ENCODE measurements at places on chromosomes 1 and 21. TPM values are rescaled to one million over a fixed set of nuclear protein-coding genes. Genes with fewer than 3 reads are reported as not detected.

- H3K27me3 ChIP-seq, result no peaks in the 10 kb centered on the region
- H3K4me3 ChIP-seq, result peak overlapping the region; percentile 96
- H3K27ac ChIP-seq, result peak overlapping the region; percentile 72
- H3K4me1 ChIP-seq, result peaks cover 32% of the 10 kb centered on the region
Measured at GRCh38 chr1:47436304-47436978, 1.4 kb upstream of the FOXD2 start.

- peaks cover 77% of the 10 kb centered on the region for H3K27me3 ChIP-seq
- H3K36me3 ChIP-seq, result peaks cover 9% of the 10 kb centered on the region
- no peak overlapping the region for H3K4me3 ChIP-seq
- no peak overlapping the region for H3K27ac ChIP-seq
Measured at GRCh38 chr21:33067457-33067856, 2.5 kb upstream of the OLIG1 start.

GRCh38 chr1:163538667-163539066 lies 216.9 kb downstream of the NUF2 start:
- no peak overlapping the region for H3K27ac ChIP-seq
- no peak for DNase-seq
- no peak overlapping the region for H3K4me3 ChIP-seq
- no peaks in the 10 kb centered on the region for H3K4me1 ChIP-seq

GRCh38 chr1:86289161-86289560 lies 107.0 kb downstream of the ODF2L start:
- H3K27me3 ChIP-seq, result no peaks in the 10 kb centered on the region
- no peaks in the 10 kb centered on the region for H3K36me3 ChIP-seq
- DNase-seq, result no peak
- no peaks in the 10 kb centered on the region for H3K4me1 ChIP-seq
- no peak overlapping the region for H3K27ac ChIP-seq

- H3K4me1 ChIP-seq, result peaks cover 18% of the 10 kb centered on the region
- peak within 1 kb of the TSS; percentile 68 for H3K4me3 ChIP-seq
- no peaks in the 10 kb centered on the region for H3K36me3 ChIP-seq
- H3K27me3 ChIP-seq, result peaks cover 16% of the 10 kb centered on the region
Measured at GRCh38 chr1:204213668-204214662, at the start of gene GOLT1A. GOLT1A (minus strand) TSS chr1:204213988; CDS start chr1:204213906, 82 bp downstream.

- no peaks in the 10 kb centered on the region for H3K27me3 ChIP-seq
- no peaks in the 10 kb centered on the region for H3K4me1 ChIP-seq
- H3K27ac ChIP-seq, result no peak overlapping the region
- H3K36me3 ChIP-seq, result no peaks in the 10 kb centered on the region
- DNase-seq, result no peak
Measured at GRCh38 chr1:82722608-82723007, 921.9 kb downstream of the ADGRL2 start.

- peak overlapping the region; percentile 54 for H3K27ac ChIP-seq
- no peak for DNase-seq
- peaks cover 8% of the 10 kb centered on the region for H3K4me1 ChIP-seq
Measured at GRCh38 chr21:31517664-31518414, 141.7 kb upstream of the SOD1 start.

DNA sequence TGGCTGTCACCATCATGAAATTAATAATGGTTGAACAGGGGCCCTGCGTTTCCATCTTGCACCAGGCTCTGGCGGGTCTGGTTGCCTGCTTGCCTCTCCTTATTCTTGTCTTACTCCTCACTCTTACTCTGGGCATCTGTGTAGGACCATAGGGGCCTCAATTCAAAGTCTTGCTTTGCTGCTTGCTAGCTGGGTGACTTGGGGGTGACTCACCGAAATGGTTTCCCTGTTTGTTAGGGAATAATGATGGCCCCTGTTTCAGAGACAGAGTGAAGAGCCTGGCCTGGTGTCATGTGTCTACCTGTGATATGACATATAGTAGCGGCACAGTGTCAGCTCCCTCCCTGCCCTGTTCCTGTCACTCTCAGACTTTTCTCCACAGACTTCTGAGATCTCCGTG lies 24.6 kb downstream of the KCNC4 start:
- H3K4me1 ChIP-seq, result peaks cover 3% of the 10 kb centered on the region
- H3K36me3 ChIP-seq, result peaks cover 9% of the 10 kb centered on the region
- no peaks in the 10 kb centered on the region for H3K27me3 ChIP-seq
- no peak overlapping the region for H3K27ac ChIP-seq
- no peak overlapping the region for H3K4me3 ChIP-seq

- H3K36me3 ChIP-seq, result no peaks in the 10 kb centered on the region
- H3K4me3 ChIP-seq, result no peak overlapping the region
- no peak for DNase-seq
- peaks cover 20% of the 10 kb centered on the region for H3K27me3 ChIP-seq
Measured at GRCh38 chr21:32184485-32184884, 94.4 kb downstream of the MIS18A start.

DNA sequence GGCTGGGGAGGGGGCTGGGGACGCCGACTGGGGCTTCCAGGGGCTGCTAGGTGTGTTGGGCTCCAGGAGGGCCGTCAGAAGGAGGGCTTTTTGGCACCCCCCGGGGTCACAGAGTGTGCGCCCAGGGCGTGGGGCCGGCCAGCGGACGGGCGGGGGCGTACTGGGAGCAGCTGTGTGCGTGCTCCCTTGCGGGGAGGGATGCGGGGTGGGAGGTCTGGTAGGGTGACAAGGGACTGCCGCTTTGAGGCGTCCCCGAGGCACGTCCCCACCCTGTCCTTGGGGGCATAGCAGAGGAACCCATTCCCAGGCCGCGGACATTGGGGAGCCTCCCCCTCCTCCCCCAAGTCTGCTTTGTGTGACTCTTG lies 1.1 kb downstream of the FOXO6 start:
- H3K4me3 ChIP-seq, result peak overlapping the region; percentile 76
- peaks cover 35% of the 10 kb centered on the region for H3K27me3 ChIP-seq
- no peak for DNase-seq
- H3K4me1 ChIP-seq, result peaks cover 17% of the 10 kb centered on the region

DNA sequence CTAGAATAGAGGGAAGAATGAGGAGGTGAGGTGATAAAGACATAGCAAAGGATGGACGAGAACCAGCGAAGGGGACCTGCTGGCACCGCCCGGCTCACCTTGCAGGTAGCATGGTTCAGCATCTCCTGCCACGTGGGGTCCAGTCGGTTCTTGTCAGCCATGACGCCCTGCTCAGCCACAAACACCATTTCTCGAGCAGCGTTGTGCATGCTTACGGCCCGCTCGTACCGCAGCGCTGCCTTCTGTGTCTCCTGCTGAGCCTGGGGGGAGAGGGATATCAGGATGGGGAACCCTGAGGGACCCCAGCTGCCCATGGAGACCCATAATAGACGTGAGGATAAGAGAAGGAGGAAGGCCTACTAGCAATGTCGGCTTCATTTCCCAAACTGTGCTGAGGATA lies 11.4 kb downstream of the SH3BP5L start:
- H3K36me3 ChIP-seq, result peaks cover 12% of the 10 kb centered on the region
- H3K4me3 ChIP-seq, result no peak overlapping the region
- peaks cover 46% of the 10 kb centered on the region for H3K4me1 ChIP-seq
- no peak overlapping the region for H3K27ac ChIP-seq
- no peak for DNase-seq

- peaks cover 56% of the 10 kb centered on the region for H3K27me3 ChIP-seq
- no peak overlapping the region for H3K27ac ChIP-seq
- no peaks in the 10 kb centered on the region for H3K4me1 ChIP-seq
Measured at GRCh38 chr1:63350320-63350719, 17.1 kb upstream of the ALG6 start.

DNA sequence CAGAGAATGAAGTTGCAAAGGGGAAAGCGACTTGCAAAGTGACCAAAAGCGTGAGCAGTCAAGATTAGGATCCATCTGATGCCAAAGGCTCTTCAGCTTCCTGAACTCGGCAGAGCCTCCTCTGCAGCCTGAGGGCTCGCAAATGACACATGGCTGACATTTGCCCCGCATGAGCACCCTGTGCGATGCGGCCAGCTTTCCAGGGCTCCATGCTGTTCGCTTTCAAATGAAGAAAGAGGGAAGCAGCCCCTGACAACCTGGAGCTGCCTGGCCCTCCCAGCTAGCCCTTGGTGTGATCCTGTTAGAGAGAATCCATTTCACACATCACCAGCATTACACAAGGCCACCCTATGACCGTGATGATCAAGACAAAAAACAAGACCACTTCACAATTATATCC lies 20.2 kb upstream of the FAM131C start:
- no peak overlapping the region for H3K4me3 ChIP-seq
- no peak for DNase-seq
- H3K27ac ChIP-seq, result no peak overlapping the region
- peaks cover 9% of the 10 kb centered on the region for H3K4me1 ChIP-seq
- no peaks in the 10 kb centered on the region for H3K36me3 ChIP-seq

GRCh38 chr21:15084668-15085067 lies 19.9 kb upstream of the NRIP1 start:
- no peak overlapping the region for H3K4me3 ChIP-seq
- H3K27ac ChIP-seq, result no peak overlapping the region
- H3K4me1 ChIP-seq, result no peaks in the 10 kb centered on the region
- H3K27me3 ChIP-seq, result peaks cover 5% of the 10 kb centered on the region
- DNase-seq, result no peak

DNA sequence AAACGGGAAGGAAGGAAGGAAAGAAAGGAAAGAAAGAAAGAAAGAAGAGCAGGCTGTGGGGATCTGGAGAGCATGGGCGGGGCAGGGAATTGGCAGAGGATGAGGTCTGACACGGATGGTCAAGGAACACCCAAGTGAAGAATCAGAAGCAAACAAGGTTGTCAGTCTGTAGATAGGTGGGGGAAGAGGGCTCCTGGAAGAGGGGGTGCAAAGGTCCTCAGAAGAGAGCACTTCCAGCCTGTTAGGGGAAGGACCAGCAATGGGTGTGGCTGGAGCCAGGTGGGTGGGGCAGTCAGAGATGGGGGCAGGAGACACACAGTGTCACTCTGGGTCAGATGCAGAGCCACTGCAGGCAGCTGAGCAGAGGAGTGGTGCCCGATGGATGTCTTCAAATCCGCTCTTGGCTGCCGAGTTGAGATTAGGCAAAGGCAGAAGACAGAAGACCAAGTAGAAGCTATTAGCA lies 11.0 kb upstream of the PLA2G2C start:
- H3K4me3 ChIP-seq, result no peak overlapping the region
- H3K27ac ChIP-seq, result no peak overlapping the region
- H3K4me1 ChIP-seq, result peaks cover 8% of the 10 kb centered on the region
- no peak for DNase-seq

- DNase-seq, result no peak
- no peak overlapping the region for H3K4me3 ChIP-seq
- H3K27ac ChIP-seq, result no peak overlapping the region
- H3K36me3 ChIP-seq, result peaks cover 5% of the 10 kb centered on the region
- peaks cover 45% of the 10 kb centered on the region for H3K27me3 ChIP-seq
Measured at GRCh38 chr1:114976891-114977290, 52.7 kb upstream of the TSHB start.

DNA sequence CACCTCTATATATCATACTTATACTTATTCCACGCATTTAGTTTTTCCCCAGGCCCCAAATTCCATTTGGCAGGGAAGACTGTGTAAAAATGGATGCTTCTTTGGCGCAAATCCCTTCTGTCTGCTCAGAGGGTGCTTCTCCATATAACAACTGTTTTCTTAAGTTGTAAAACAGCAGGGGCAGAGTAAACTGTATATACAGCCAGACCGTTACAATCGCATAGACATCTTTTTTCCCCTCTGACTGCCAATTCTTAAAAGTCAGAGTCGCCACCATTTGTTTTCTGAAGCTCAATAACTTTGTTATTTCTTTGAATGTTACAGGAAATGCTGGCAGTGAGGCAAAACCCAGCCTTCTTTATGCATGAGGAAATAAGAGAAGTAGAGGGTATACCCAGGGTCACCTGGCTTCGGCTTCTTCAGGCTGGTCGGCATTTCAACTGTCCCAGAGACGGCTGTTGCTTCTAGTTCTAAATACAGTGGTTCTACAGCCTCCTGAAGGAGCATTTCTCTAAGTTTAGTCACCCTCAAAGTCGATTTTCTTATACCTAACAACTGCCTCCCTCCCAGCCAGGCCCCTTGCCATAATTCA lies 188.4 kb downstream of the CLIC6 start:
- H3K4me1 ChIP-seq, result peaks cover 5% of the 10 kb centered on the region
- H3K27ac ChIP-seq, result no peak overlapping the region
- peak overlapping the region; percentile 12 for H3K4me3 ChIP-seq
- H3K27me3 ChIP-seq, result no peaks in the 10 kb centered on the region
- DNase-seq, result no peak
- H3K36me3 ChIP-seq, result peaks cover 2% of the 10 kb centered on the region

Gene TNFRSF18
- 47.9 TPM for total RNA-seq

Gene PCSK9
- not detected for total RNA-seq

All from T-helper 17 cell (primary cell).